ENCODE measurements at places on chromosomes 12 and 14. TPM values are rescaled to one million over a fixed set of nuclear protein-coding genes. Genes with fewer than 3 reads are reported as not detected.
A peak's percentile ranks its signal among the peaks of the same experiment; 100 is the strongest.

The SLC10A1 gene
- not detected for total RNA-seq

The MANSC1 gene
- total RNA-seq, result 2.9 TPM

The TSHR gene
- not detected for total RNA-seq

The KITLG gene
- total RNA-seq, result 15.9 TPM

GRCh38 chr12:107092669-107093416, 506 bp downstream of the CRY1 start:
- H3K36me3 ChIP-seq, result no peaks in the 10 kb centered on the region
- peaks cover 20% of the 10 kb centered on the region for H3K4me1 ChIP-seq
- peak; percentile 58 for DNase-seq
- peak overlapping the region; percentile 97 for H3K27ac ChIP-seq
- no peaks in the 10 kb centered on the region for H3K27me3 ChIP-seq

- H3K27me3 ChIP-seq, result peaks cover 86% of the 10 kb centered on the region
- H3K27ac ChIP-seq, result peak overlapping the region; percentile 11
- H3K4me1 ChIP-seq, result no peaks in the 10 kb centered on the region
Observed at GRCh38 chr14:28777471-28778137, 11.0 kb downstream of the FOXG1 start.

- no peak for DNase-seq
- no peak overlapping the region for H3K27ac ChIP-seq
- H3K36me3 ChIP-seq, result no peaks in the 10 kb centered on the region
- no peak overlapping the region for H3K4me3 ChIP-seq
- no peaks in the 10 kb centered on the region for H3K4me1 ChIP-seq
- no peaks in the 10 kb centered on the region for H3K27me3 ChIP-seq
Observed at GRCh38 chr14:82915381-82915780, 1381.7 kb upstream of the SEL1L start.

DNA sequence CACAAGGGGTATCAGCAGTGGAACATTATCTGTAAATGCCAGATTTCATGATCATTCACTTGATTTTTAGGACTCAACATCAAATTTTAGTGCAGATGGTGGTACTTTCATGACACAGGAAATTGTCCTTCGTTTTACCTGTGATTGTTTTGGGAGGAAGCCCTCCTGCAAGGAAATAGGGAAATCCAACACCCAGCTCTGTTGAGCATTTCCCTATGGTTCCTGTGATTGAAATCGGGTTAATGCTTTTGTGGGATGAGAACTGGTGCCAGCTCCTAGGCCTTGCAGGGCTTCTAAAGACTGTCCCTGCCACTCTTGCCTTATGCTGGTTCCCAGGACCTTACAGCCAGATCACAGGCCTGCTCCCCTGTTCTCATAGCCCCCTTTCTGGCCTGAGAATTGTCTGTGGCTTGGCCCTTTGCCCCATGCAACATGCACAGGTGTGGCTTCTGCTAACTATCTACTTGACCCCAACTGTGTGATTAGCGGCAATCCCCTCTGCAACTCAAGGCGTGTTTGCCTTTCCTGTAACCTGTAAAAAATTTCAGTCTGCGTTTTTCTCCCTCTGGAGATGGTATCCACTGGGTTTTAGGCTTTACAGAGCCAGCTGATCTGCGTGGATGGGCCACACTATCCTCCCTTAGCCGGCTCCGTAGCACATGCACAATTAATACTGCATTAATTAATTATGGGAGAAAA, 112.5 kb downstream of the ETV6 start:
- DNase-seq, result no peak
- peaks cover 54% of the 10 kb centered on the region for H3K4me1 ChIP-seq
- peak overlapping the region; percentile 92 for H3K27ac ChIP-seq
- H3K36me3 ChIP-seq, result peaks cover 5% of the 10 kb centered on the region

DNA sequence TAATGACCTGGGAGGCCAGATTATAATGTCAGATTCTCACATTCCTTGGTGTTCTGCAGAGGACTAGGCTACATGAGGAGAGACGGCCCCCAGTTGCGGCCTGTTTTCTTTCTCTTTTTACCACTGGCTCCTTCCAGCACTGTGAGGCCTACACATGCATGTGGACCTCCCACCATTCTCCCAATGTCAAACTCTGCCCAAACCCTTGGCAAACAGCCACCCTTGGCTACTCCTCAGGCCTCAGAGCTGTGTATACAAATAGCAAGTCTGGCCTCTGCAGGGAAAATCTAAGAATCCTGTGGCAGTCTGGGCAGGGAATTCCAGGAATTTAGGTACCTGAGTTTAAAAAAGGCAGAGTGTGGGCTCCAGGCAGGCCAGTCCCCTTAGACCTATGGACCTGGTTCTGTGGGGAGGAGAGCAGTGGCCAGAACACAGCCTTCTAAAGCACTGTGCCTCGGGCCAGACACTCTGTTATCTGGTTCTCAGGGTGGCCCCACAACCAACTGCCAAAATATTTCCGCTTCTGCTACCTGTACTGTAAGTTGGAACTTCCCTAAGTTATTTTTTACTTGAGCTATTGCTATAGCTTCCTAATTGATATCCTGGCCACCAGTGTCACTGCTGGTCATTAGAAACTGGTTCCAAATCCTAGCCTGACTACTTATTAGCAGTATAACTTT, 19.9 kb upstream of the NEDD1 start:
- no peaks in the 10 kb centered on the region for H3K36me3 ChIP-seq
- peaks cover 32% of the 10 kb centered on the region for H3K4me1 ChIP-seq
- H3K27me3 ChIP-seq, result no peaks in the 10 kb centered on the region
- no peak overlapping the region for H3K27ac ChIP-seq
- no peak overlapping the region for H3K4me3 ChIP-seq

GRCh38 chr14:22630066-22630465, 14.1 kb downstream of the OR6J1 start:
- H3K36me3 ChIP-seq, result no peaks in the 10 kb centered on the region
- DNase-seq, result no peak
- no peak overlapping the region for H3K27ac ChIP-seq
- peaks cover 6% of the 10 kb centered on the region for H3K4me1 ChIP-seq
- H3K27me3 ChIP-seq, result no peaks in the 10 kb centered on the region

GRCh38 chr12:112446008-112446725, 27.4 kb downstream of the PTPN11 start:
- no peak overlapping the region for H3K4me3 ChIP-seq
- H3K27me3 ChIP-seq, result no peaks in the 10 kb centered on the region
- peaks cover 12% of the 10 kb centered on the region for H3K36me3 ChIP-seq
- H3K4me1 ChIP-seq, result no peaks in the 10 kb centered on the region
- no peak for DNase-seq

- H3K4me3 ChIP-seq, result no peak overlapping the region
- H3K4me1 ChIP-seq, result peaks cover 36% of the 10 kb centered on the region
- H3K27ac ChIP-seq, result peak overlapping the region; percentile 77
- no peaks in the 10 kb centered on the region for H3K27me3 ChIP-seq
- no peaks in the 10 kb centered on the region for H3K36me3 ChIP-seq
Observed at GRCh38 chr14:59274991-59275391, 86.5 kb downstream of the DAAM1 start.

- H3K4me3 ChIP-seq, result no peak overlapping the region
- no peaks in the 10 kb centered on the region for H3K36me3 ChIP-seq
- H3K27ac ChIP-seq, result no peak overlapping the region
- no peak for DNase-seq
- peaks cover 8% of the 10 kb centered on the region for H3K4me1 ChIP-seq
Observed at GRCh38 chr12:52993558-52993869, 12.7 kb upstream of the EIF4B start.

DNA sequence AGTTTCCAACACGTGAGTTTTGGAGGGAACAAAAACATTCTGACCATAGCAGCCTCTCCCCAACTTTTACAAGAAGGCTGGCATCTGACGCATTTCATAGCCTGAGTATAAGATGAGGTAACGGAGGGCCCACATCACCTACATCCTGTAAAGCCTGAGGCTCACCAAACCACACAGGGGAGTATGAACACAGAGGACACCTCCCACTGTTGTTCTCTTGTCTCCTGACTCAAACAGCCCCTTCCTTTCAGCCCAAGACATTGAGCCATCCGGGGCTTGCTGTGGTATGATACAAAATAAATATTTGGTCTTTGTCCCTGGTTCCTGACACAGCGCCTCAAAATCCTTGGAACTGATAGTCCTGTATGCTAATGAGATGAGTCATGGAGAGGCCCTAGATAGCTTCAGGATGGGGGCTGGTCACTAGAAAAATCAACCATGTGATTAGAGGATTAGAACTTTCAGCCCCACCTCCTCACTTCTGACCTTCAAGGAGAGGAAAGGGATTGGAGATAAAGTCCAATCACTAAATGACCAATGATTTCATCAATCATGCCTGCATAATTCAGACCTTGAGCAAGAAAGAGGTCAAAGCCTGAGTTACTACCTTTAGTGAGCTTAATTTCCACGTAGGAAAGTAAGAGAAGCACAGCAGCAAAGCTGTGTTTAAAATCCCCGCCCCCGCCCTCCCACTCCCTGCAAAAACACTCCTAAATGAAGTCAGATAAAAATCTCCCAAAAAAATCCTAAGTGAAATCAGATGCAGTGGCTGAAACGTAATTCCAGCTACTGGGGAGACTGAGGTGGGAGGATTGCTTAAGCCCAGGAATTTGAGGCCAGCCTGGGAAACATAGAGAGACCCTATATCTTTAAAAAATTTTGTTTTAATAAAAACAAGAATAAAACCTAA, 236.4 kb downstream of the PCNX1 start:
- H3K4me3 ChIP-seq, result no peak overlapping the region
- peak; percentile 94 for DNase-seq
- H3K36me3 ChIP-seq, result no peaks in the 10 kb centered on the region
- H3K27ac ChIP-seq, result peak overlapping the region; percentile 97

GRCh38 chr14:34843011-34843554, 32.1 kb downstream of the BAZ1A start:
- DNase-seq, result peak; percentile 70
- no peaks in the 10 kb centered on the region for H3K27me3 ChIP-seq
- H3K4me1 ChIP-seq, result peaks cover 8% of the 10 kb centered on the region
- H3K27ac ChIP-seq, result peak overlapping the region; percentile 35
- H3K4me3 ChIP-seq, result no peak overlapping the region
- H3K36me3 ChIP-seq, result peaks cover 2% of the 10 kb centered on the region

DNA sequence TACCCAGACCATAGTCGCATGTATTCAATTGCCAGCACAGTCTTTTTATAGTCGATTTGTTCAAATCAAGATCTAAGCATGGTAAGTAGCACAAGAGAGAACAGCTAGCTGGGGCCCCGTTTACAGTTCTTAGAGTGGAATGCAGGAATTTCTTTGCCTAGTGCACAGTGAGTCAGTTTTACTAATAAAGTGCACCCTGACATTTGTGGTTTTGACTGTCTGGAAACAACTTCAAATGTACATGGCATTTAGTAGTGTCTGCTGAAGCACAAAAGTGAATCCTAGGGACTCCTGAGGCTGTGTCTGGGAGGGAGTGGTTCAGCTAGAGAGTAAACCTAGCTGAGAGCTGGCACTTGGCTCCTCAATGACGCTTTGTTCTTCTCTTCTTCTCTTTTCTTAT, 64.9 kb downstream of the TMX1 start:
- H3K27ac ChIP-seq, result peak overlapping the region; percentile 92
- H3K36me3 ChIP-seq, result no peaks in the 10 kb centered on the region
- DNase-seq, result peak; percentile 99
- no peaks in the 10 kb centered on the region for H3K27me3 ChIP-seq
- peaks cover 20% of the 10 kb centered on the region for H3K4me1 ChIP-seq
- no peak overlapping the region for H3K4me3 ChIP-seq

DNA sequence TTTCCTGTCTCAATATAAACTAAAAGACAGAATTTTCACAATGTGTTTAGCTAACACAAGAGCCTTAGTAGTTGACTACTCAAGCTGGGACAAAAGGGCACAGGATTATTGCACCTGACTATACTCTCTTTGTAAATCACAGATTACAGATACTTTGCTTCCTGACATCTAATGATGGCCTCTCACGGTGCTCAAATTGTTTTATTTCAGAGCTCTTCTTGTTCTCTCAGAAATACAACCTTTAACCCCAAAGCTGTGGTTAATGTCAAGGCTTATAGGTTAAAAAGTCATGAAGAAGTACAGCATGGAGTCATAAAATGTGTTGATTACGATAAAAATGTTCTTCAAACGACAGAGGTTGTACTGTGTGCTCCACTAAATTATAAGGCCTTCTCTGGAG, 89.9 kb upstream of the CPNE8 start:
- H3K4me1 ChIP-seq, result no peaks in the 10 kb centered on the region
- no peak for DNase-seq
- H3K27ac ChIP-seq, result no peak overlapping the region
- H3K27me3 ChIP-seq, result no peaks in the 10 kb centered on the region

All from astrocyte (in vitro differentiated cells and primary cell).